ENCODE measurements at places on chromosomes 12 and 14. TPM values are rescaled to one million over a fixed set of nuclear protein-coding genes. Genes with fewer than 3 reads are reported as not detected.

Gene AKAP6
- not detected for polyA plus RNA-seq

Gene TPPP2
- polyA plus RNA-seq = not detected

Gene CPNE6
- polyA plus RNA-seq = not detected

GRCh38 chr12:6768990-6769389 lies 2.8 kb downstream of the PTMS start:
- peaks cover 49% of the 10 kb centered on the region for H3K4me1 ChIP-seq
- DNase-seq = no peak
- peaks cover 65% of the 10 kb centered on the region for H3K27me3 ChIP-seq
- H3K27ac ChIP-seq = no peak overlapping the region
- no peak overlapping the region for H3K4me3 ChIP-seq

GRCh38 chr14:81004575-81004974 lies 49.2 kb downstream of the TSHR start:
- H3K36me3 ChIP-seq = no peaks in the 10 kb centered on the region
- no peaks in the 10 kb centered on the region for H3K27me3 ChIP-seq
- no peak overlapping the region for H3K4me3 ChIP-seq
- no peak for DNase-seq

GRCh38 chr14:70567791-70568190 lies 32.7 kb downstream of the MED6 start:
- H3K36me3 ChIP-seq = peaks cover 18% of the 10 kb centered on the region
- no peak overlapping the region for H3K4me3 ChIP-seq
- no peaks in the 10 kb centered on the region for H3K27me3 ChIP-seq
- no peak for DNase-seq
- H3K27ac ChIP-seq = no peak overlapping the region

Data from CD14-positive monocyte (primary cell).